ENCODE measurements at places on chromosomes 13 and 19.

DNA sequence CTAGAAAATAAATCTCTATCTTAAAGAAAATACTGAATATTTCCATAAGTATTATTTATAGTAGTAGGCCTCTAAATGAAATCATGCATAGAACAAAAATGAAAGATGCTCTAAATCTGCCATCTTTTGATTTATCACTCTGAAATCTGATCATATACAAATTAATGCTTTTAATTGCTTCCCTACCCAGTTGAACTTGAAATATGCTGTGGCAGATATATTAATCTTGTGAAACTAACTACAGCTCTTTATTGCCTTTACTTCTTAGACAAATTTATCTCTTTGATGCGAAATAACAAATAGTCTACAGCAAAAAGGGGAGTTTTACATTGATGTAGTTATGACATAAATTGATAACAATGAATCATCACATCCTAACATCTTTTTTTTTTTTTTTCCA, 510.7 kb upstream of the SLITRK6 start:
- no peak for DNase-seq

DNA sequence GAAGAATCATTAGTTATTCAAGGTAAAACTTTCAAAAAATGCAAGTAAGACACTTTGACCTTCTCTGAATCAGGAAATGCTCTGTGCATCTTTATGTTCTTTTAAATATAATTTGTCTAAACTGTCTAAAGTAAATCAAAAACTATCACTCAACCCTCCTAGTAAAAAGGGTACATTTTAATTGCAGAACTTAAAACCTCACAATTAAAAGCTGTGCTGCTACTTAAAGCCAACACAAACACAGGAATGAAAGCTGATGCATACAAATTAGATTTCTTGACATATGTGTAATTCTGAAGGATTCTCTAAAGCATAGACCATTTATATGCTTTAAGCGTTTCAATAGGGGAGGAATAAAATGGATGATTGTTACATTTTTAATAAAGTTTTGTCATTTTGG, 58.3 kb downstream of the DACH1 start:
- DNase-seq: no peak

GRCh38 chr19:3572855-3573161, at the start of gene HMG20B:
TSS of gene HMG20B (plus strand) at chr19:3572944. CDS start at chr19:3573310, 366 bp downstream.
- no peak for DNase-seq

GRCh38 chr19:54188215-54188871, 1.0 kb downstream of the MBOAT7 start:
- no peak for DNase-seq

DNA sequence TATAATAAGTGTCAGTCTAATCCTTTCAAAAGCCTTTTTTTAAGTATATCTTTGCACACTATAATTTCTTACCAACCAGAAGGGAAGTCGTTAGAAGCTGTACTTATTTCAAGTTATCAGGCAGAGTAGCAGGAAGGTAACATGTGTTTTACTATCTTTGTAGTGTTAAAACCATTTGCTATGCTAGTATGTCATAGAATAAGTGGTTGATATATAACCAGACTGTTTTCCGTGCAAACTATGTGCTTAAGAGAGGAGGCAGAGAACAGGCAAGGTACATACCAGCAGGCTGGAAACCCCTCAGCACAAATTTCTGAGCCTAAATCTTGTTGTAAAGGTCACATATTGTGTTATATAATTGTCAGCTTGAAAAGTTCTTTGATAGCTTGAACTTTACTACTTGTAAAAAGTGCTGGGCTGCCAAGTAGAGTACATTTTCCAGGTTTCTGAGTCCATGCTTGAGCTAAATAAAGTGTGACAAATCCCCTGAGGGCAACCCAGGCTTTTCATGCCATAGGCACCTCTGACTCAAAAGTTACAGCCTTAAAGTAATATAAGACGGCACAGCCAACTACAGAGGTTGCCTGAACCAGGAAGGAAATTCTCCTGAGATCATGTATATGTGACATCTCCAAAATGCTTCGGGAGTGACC, 1297.4 kb downstream of the PCDH9 start:
- DNase-seq: peak; percentile 5

- no peak for DNase-seq
These were observed 105.7 kb upstream of the OBI1 start for GRCh38 chr13:78764665-78765064.

DNA sequence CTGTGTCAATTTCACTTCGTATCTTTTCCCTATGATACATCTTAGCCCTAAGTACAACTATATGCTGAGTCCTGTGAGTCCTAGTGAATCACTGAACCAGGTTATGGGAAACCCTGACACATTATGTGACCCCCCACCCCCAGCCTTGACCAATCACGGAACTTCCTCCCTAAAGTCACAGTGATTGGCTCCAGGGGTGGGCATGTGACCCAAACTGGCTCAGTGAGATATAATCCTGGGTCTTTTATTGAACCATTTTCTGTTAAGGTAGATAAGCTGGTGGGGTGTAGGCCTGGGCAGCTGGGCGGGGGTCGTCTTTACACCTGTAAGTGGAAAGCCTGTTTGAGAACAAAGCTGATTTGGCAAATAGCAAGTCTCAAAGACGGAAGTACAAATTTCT, 19.8 kb upstream of the FBL start:
- DNase-seq: no peak

GRCh38 chr19:46728208-46728607, 11.3 kb upstream of the PRKD2 start:
- DNase-seq: no peak

GRCh38 chr13:113815151-113816058, 48.5 kb downstream of the GAS6 start:
- peak; percentile 28 for DNase-seq

DNA sequence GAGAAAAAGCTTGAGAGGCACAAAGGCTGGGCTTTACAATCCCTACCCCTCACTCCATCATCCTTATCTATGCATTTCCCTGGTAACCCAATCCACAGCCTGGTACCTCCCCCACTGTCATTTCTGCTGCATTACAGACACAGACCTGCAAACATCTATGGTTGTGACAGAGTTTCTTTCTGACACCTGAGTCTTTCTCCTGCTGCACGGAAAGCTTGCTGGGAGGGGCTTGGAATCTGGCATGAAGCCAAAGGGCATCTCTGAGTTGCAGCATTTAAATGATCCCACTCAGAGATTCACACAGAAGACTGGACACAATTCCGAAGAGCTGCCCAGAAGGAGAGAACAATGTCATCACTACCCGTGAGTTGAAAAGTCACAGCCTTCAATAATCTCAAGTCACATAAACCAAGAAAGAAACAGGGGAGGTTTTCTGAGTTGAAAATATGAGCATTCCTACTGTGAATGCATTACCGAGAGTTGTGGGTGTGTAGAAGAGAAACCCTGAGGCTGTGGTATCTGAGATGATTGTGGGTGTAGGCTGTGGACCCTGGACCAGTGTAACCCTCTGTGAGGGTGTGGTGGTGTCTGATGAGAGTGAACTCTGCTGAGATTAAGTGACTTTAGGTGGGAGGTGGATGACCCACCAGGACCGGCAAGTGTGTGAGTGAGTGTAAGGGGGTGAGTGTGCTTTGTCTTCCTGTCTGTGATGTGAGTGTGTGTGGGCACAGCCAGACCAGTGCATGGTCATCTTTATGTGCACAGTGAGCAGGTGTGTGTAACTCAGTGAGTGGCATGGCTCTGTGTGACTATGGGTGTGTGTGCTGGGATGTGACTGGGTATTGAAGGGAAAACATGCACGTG, at the start of gene LGALS14:
Gene LGALS14, plus strand, starts transcription at position 301 of the 864 bp plus-strand sequence. Its CDS starts 48 bp downstream, at position 349.
- no peak for DNase-seq

GRCh38 chr19:42096255-42096837, 20.4 kb downstream of the ZNF574 start:
- DNase-seq: no peak

DNA sequence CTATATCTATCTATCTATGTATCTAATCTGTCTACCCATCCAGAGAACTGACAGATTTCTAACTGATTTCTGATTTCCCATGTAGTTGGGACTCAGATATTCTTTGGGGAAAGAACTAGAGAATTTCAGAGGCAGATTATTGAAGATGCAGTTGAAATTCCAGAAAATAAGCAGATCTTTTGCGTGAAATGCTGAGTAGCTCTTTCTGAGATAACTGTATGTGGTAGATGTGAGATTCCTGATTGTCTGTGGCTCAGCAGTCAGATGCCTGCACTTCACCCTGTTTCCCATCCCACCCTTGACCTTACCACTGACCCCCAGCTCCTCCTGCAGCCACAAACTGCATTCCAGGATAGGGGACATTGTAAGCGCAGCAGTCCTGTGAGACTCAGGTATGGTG, 61.5 kb downstream of the DGKH start:
- DNase-seq: no peak

GRCh38 chr13:98451676-98452470, 125.0 kb downstream of the STK24 start:
- DNase-seq: no peak

DNA sequence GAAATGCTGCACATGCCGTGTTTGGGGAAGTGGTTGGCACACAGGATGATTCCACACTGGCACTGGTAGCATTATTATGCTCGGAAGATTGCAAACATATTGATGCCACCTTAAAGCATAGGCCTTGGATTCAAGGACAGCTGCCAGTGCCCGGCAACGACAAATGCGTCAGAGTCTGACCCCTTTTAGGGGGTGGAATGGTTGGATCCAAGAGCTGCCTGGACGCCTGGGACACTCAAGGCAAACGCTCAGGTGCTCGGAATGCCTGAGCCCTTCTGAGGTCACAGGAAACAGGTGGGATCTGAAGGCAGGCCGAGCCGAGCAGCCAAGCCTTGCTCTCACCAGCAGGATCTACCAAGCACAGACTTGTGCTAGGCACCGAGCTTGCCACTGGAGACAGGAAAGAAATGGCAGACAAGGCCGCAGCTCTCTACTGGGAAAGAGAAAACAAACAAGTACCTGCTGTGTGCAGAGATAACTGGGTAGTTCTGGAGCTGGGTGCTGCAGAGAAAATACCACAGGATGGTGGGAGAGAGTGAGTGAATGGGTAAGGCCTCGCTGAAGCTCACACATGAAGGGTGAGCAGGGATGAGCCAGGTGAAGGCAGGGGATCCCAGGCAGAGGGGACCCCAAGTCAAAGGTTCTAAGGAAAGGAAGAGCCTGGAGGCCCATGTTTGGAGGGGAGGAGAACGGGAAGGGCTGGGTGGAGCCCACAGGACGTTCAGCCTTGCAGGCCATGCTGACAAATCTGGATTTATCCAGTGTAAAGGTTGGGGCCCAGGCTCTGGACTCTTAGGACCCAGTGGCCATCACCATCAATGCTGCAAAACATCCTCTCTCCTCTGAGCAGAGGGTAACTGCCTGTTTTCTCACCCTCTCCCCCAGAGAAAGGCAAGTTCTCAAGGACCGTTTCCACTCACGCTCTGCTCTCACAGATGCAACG, 9.2 kb downstream of the RANBP3 start:
- no peak for DNase-seq

GRCh38 chr13:39353988-39354387, 249.0 kb downstream of the LHFPL6 start:
- DNase-seq: no peak

GRCh38 chr13:109233293-109233692, 553.1 kb downstream of the IRS2 start:
- DNase-seq: no peak

DNA sequence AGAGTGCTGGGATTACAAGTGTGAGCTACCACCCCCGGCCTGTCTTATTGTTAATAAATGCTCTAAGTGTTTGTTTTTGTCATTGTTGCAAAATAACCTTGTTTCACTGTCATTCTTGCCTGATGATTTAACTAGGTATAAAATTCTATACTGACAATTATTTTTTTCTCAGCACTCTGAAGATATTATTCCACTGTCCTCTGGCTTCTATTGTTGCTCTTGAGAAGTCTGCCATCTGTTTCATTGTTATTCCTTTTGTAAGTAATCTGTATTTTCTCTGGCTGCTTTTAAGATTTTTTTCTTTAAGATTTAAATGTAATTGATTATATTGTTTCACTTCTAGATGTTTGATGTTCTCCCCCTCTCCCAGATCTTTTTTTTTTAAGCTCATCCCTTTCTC, 17.6 kb downstream of the ZNF420 start:
- no peak for DNase-seq

DNA sequence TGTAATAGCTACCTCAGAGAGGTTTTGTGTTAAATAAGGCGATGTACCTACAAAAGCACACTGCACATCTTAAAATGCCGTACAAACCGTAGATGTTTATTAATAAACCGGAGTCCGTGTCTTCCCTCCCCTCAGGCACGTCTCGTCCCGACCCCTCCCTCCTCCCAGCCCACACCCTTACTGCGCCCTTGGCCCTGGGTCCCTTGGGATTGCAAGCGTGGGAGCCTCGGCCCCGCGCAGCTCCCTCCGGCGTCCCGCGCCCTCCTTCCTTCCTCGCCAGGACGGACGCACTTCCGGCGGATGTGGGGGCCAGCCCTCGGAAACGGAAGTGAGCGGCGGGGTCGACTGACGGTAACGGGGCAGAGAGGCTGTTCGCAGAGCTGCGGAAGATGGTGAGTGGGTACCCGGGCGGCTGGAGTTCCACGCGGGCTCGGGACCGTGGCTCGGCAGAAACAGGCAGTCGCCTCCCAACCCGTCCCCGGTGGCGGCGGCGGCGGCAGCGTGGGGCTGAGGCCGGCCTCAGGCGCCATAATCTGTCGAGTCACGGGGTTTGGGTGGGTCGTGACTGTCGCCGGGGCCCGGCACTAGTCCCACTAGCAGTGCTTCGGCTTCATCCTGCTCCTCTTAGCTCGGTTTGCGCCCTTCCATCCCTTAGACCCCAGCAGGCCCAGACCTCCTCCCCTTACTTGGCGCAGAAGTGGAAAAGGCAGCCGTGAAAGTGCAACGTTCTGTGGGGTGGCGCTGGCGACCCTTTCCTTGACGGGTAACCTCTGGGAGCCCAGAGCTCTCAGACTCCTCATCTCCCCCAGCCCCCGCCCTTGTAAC, at the start of gene POMP:
Gene POMP, plus strand, starts transcription at position 335 of the 825 bp plus-strand sequence. Its CDS starts 55 bp downstream, at position 390.
- peak; percentile 90 for DNase-seq

GRCh38 chr13:29471551-29471950, 123.9 kb downstream of the SLC7A1 start:
- no peak for DNase-seq

GRCh38 chr13:94063848-94064247, 415.6 kb downstream of the DCT start:
- DNase-seq: no peak

DNA sequence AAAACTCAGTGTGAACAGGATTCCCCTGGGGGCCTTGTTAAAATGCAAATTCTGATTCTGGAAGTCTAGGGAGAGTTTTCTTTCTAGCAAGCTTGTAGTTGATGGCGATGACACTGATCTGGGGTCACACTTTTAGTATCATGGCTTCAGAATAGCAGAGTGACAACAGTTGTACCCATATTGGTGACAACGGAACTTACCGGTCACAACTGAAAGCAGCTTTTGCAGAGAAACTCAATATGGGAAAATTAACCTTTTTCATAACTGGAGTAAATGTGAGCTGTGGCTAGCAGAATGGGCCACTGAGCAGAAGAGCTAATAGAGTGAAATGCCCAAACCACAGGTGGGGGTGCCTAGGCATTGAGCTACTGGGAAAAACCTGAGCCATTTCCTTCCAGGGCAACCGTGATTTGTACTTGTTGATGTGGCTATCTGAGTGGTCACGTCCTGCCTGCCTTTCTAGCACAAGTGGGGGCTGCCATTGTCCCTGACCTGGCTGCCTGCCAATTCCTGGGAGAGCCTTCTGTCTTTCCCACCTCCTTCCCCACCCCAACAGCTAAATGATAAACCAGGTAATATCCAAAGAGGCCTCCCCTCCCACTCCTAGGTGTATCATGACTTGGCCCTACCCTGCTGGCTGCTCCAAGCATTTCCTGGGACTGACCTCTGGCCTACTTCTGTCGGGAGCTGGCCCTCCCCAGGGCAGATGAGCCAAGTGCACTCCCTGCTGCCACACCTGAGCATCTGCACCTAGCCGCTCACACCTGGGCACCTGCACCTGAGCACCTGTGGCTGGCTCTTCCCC, 1.7 kb upstream of the SLC10A2 start:
- no peak for DNase-seq
